ENCODE measurements at places on chromosomes 12 and 14.

GRCh38 chr12:33357181-33357580, 82.4 kb downstream of the SYT10 start:
- no peak for DNase-seq

DNA sequence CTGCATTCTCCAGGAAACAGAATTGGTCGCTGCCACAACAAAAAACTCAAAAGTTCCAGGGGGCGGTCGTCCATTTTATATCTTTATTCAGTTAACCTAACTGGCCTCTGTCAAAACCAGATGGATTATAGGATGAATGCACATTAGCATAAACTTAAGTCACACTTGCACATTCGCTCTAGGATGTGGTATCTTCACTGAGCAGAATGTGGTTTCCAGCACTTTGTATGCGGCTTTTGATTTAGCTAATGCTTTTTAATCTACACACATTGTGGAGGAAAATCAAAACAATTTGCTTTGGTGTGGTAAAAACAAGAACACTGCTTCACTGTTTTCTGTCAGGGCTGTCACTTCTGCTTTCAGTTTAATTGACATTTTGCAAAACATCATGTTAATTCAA, 4.5 kb downstream of the TAS2R50 start:
- no peak for DNase-seq

GRCh38 chr12:123344086-123344485, 20.6 kb downstream of the SBNO1 start:
- DNase-seq: no peak

- DNase-seq: no peak
Observed at GRCh38 chr14:91723501-91723900, 8.4 kb downstream of the CATSPERB start.
